Cortex of kidney (tissue), 1 donor: ENCODE measurements at places on chromosomes 4 and X.

- no peak for DNase-seq
These were observed 23.4 kb upstream of the PRPS2 start for GRCh38 chrX:12767856-12768255.

GRCh38 chr4:139523076-139523475, 32.9 kb downstream of the SETD7 start:
- no peak for DNase-seq

GRCh38 chrX:42396136-42396535, 381.8 kb downstream of the PPP1R2C start:
- DNase-seq, result no peak

GRCh38 chrX:128781506-128781905, 729.3 kb upstream of the ACTRT1 start:
- no peak for DNase-seq

DNA sequence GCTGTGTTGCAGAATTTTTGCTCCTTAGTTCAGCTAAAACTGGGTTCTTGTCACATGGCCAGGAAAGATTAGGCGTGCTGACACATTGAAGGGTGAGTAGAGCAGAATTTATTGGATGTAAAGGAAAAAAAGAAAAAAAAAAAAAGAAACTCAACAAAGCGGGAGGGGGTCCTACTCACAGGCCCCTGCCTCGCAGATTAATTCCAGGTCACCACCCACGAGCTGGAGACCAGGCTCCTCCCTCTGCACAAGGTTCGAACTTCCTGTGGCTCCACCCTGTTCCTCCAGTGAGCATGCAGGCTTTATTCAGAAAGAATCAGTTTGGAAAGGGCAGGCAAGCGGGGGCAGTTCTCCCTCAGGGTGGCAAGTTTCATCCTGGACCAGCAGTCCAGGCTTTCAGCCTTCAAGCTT, 17.1 kb downstream of the MGST2 start:
- DNase-seq, result no peak

- no peak for DNase-seq
These were observed 140.2 kb upstream of the KLF3 start for GRCh38 chr4:38523524-38524448.

DNA sequence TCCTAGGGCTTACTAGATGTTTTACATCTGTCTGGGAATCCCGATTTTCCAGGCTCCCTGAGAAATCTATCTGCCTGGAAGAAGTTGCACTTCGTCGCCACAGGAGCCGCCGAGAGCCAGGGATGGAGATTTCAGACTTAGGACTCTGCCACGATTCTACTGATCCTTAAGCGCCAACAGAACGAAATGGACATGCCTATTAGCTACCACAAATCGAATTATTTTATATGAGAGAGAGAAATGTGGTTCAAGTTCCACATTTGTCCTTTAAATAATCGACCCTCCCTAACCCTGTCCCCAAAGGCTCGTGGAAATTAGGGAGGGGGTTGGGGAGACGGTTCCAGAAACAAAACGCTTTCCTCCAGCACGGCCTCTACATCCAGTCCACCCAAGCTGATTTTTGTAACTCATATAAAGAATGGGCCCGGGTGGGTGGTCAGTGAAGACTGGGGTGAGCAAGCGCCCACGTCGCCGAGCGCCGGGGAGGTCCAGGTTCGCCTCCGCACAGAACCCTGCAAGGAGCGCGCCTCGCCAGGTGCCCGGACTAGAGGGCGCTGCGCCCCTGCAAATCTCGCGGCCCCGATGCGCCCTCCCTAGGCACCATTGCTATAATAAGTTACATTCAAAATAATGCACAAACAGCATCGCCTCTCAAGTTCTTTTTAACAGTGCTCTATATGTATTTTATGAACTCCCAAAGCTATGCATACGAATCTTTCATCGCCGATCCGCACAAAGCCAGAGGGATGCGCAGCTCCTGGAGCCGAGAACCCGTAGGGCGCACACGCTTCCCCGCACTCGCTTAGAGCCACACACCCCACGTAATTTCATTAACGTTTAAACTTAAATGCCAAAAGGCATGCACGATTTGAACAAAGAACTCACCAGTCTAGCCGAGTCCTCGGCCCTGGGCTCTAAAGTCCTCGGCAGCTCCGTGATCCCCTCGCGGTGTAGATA, 2.1 kb upstream of the FAT1 start:
- DNase-seq, result no peak

DNA sequence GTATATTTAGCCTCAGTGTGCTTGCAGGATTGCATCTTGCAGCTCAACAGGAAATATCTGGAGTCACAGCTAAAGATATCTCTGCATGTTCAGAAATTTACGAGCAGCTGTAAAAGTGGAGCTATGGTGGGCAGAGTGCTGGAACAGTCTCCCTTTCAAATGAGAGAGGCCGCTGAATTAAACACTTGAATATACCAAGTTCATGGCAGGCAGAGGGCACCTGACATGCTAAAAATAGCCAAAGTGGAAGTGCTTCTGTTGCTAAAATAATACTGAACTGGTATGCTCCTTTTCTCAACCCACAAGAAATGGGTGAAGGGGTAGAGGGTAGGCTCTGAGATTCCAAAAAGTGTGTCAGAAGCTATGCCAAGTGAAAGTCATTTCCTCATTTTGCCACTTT, 98.1 kb downstream of the MGST2 start:
- no peak for DNase-seq

- no peak for DNase-seq
These were observed 14.8 kb downstream of the HOPX start for GRCh38 chr4:56666279-56666678.

DNA sequence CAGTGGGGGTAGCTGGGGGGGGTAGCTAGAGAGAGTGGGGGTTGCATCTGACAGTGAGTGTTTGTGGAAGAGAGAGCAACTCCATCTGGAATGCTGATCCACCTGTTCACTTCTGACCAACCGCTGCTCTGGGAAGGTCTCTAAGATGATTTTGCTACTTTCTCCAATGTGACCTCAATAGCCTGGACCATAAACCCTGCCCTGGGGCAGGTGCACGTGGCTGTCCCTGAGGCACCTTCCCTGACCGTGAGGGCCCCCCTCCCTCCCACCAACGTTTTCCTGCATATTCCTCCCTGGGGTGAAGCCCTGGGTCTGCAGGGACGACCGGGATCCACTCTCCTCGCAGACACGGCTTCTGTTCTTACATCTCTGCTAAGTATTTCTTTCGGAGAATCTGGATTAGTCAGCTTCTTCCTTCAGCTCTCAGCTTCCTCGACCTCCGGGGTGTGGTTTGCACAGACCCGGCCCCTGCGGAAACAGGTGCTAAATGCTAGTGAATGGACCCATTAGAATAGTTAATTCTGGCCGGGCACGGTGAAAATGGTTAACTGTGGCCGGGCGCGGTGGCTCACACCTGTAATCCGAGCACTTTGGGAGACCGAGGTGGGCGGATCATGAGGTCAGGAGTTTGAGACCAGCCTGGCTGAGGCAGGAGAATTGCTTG, 21.4 kb upstream of the PLCXD1 start:
- no peak for DNase-seq

DNA sequence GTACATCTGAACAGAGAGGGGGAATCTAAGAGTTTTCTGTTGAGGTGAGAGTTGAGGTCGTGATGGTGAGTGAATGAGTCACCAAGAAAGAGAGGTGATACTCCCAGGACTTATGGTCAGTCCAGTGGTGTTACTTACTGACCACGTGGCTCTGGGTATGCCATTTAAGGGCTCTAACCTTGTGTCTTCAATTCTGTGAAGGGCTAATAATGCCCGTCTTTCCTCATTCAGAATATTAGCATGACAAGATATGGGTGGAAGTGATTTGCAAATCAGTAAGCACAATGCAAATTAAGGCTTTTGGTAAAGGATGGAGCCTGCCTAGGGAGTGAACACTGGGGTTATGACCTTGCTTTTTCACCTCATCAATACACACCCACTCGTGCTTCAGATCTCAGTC, 75.2 kb downstream of the COQ2 start:
- no peak for DNase-seq

- no peak for DNase-seq
These were observed 76.2 kb upstream of the SCOC start for GRCh38 chr4:140297221-140297570.

DNA sequence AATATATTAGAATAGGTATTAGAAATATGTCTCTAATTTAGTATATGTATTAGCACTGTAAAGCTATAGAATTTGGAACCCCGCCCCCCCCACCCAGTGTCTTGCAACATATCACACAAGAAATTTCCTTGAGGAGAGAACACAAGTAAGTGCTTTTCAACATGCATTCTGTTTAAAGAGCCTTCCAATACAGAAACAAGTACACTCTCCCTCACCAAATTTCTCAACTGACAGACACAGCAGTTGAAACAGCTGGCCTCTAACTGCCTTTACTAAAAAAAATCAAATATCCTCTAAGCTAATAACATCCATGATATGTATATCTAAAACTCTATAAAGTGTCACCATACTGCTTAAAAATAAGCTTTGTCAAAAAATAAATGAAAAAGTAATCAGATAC, 12.4 kb downstream of the CAMK2D start:
- DNase-seq, result no peak

- no peak for DNase-seq
These were observed 211.8 kb downstream of the PPP4R3C start for GRCh38 chrX:27251369-27251768.

GRCh38 chrX:96771486-96771885, 86.8 kb downstream of the DIAPH2 start:
- DNase-seq, result no peak

- no peak for DNase-seq
These were observed 55.3 kb downstream of the ARHGAP10 start for GRCh38 chr4:147787204-147787603.

GRCh38 chr4:139666735-139667281, 1.2 kb downstream of the MGST2 start:
- DNase-seq, result no peak

GRCh38 chrX:17637235-17637634, 100.1 kb upstream of the SCML1 start:
- no peak for DNase-seq

DNA sequence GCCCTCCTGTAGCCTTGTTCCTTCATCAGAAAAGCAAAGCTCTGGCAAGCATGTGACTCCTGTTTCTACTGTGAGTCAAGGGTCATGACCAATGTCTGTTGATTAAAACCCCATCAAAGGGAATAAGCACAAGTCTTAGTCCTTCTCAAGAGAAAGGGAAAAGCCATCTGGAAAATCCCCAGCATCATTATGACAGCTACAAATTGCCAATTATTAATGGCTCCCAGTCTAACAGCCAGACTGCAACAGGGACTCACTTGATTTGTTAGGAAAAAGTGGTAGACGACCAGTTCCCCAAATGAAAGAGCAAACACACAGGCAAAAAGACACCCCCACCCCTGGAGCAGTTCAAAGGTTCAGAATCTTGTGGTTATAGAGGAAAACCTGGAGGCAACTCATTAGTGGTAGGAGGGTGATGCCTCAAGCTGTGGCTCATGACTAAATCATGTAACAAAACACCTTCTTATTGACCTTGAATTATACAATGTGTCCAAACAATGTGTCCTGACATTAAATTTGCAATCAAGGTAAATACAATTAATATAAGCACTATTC, 315.7 kb downstream of the HNRNPD start:
- DNase-seq, result no peak

DNA sequence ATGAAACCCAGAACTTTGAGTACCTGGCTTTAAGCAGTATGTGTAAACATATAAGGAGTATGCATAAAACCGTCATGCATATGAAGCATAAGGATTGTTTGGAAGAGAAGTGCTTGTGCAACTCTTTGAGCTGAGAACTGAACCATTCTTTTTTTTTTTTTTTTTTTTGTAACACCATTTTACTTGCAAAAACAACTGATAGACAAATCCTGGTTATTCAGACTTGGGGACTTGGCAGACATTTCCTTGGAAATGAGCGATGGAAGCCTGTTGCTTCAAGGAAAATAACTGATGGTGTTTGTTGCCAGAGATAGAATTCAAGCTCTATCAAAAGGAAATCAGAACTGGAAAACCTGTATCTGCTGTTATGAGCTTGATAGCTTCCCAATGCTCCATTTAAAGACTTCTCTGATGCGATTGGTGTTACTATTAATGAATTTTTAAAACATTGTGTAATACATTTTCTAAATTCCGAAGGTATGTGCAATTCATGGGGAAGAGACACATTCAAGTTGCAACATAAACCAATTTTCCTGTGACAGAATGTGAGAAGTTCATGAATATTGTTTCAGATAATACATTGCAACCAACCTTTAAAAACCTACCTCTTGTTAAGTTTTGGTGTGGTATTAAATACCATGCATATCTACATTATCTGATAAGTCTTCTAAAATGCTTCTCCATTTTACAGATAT, 47.0 kb upstream of the FAT1 start:
- DNase-seq, result no peak

DNA sequence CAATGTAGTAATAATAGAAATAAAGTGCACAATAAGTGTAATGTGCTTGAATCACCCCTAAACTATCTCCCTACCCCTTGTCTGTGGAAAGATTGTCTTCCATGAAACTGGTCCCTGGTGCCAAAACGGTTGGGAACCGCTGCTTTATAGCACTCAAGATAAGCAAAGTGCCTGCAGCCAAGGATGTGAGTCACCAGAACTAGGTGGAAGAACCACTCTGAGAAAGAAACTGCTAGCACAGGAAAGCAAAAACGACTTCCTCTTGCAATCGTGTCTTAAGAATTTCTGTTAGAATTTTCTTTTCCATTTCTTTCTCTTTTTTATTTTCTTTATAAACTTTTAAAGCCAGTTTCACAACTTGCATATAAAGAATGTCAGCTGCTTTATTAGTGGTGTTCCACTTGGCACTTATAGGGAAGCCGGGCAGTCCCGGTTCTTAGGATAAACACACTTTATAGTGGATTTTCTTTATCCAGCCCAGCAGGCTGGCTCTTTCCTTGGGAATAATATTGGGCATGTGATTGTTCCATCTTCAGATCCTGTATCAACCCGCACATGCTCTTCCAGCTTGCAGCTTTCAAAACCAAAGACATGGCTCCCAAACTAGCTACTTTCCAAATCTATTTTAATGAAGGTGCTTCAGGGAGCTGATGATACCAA, 32.3 kb upstream of the CXCL8 start:
- no peak for DNase-seq

- no peak for DNase-seq
These were observed 26.5 kb downstream of the SEC31A start for GRCh38 chr4:82864336-82864979.

GRCh38 chr4:159682996-159683395, 580.1 kb downstream of the RAPGEF2 start:
- no peak for DNase-seq

- no peak for DNase-seq
These were observed 2.2 kb downstream of the MAMLD1 start for GRCh38 chrX:150365051-150365989.

DNA sequence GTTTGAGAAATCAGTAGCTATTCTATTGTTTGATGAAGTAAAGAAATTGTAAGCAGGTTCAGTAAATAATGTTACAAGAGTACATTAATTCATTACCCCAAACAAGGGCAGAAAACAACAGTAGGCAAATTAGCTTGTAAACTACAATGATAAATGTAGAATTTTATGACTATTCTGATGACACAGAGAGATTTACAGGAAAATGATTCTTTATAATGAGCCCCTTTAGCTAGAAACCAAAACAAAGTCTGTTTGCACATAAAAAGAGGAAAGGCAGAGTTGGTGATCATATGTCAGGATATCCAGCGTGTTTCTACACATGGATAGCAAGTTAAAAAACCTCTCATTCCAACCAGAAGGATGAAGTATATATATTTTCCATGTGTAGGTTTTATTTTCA, 204.8 kb downstream of the CFAP299 start:
- DNase-seq, result no peak

- no peak for DNase-seq
These were observed 158.4 kb downstream of the TENT5D start for GRCh38 chrX:80578517-80579105.
